Activated CD4-positive, alpha-beta memory T cell treated with anti-CD3 and anti-CD28 coated beads, Interleukin-2, amount 10 ng/mL, durations not matched to agents 7 days and 5 days (primary cell): ENCODE measurements at places on chromosomes 12 and 14. TPM values are rescaled to one million over a fixed set of nuclear protein-coding genes. Genes with fewer than 3 reads are reported as not detected.
A peak's percentile ranks its signal among the peaks of the same experiment; 100 is the strongest.

DNA sequence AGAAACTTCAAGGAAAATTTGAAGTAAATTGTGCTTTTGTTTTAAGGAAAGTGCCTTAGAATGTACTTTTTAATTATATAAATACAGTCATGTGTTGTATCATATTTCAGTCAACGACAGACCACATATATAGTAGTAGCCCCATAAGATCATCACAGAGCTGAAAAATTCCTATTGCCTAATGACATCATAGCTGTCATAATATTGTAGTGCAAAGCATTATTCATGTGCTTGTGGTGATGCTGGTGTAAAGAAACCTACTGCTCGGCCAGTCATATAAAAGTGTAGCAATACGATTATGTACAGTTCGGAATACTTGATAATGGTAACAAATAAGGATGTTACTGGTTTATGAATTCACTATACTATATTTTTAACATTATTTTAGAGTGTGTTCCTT lies 198.9 kb upstream of the SLC16A7 start:
- no peak for DNase-seq

DNA sequence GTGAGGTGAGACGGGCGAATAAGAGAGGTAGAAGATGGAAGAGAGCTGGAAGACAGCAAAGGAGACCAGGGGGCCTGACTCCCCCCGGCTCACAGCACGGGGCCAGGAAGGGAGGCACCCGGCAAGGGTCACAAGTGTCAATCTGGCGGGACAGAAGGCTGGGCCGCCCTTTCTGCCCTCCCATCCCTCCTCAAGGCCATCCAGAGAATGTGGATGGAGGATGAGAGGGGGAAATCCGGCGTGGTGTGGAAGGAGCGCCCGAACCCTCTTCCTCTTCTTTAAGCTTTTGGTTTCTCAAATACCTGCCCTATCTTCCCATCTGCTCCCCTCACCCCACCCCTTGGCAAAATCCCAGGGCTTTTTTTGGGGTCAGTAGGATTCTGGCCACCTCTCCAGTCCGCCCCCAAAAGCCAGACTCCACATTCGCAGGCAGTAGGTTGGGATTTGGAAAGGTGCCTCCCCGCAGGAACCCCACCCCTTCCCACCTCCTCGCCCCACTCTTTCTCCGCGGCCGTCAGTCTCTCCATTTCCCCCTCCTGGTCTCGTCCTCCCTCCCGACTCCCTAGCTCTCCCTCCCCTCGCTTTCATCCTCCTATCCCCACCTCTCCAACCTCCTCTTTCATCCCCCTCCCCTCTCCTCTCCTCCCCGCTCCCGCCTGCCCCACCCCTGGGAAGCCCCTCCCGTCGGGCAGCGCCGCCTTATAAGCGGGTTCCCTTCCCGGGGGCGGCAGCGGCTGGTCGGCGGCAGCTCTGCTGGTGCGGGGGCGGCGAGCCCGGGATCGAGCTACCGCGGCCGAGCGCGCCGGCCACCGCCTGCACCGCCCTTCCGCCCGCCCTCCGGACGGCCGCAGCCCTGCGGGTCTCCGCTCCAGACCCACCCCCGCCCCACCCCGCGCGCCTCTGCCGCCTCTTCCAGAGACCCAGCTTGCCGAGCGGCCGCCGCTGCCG lies at the start of gene PTMS:
Gene PTMS, plus strand, starts transcription at position 730 of the 948 bp plus-strand sequence. CDS start 343 bp downstream, outside the sequence.
- DNase-seq, result no peak

DNA sequence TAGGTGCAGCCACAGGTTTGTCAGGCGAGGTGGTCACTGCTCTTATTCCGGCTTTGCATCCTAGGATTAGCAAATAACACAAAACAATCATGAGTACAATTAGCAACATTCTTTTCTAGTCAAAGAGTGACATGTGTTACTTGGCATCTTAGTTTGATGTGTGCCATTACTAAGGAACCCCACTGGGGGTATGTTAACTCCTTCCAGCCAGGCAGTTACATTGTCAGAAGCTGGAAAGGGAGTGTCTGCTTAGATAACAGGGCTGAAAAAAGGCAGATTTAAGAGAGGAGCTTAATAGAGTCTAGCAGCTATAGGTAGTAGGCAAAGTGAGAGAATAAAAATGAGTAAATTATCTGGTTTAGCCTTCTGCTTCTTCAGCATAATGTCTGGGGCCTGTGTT lies 30.5 kb upstream of the METAP2 start:
- no peak for DNase-seq

GRCh38 chr12:53984901-53985691 lies at the start of gene HOXC10:
Gene HOXC10, plus strand, starts transcription at chr12:53985146. Its CDS starts 114 bp downstream, at chr12:53985260.
- DNase-seq, result peak; percentile 88

DNA sequence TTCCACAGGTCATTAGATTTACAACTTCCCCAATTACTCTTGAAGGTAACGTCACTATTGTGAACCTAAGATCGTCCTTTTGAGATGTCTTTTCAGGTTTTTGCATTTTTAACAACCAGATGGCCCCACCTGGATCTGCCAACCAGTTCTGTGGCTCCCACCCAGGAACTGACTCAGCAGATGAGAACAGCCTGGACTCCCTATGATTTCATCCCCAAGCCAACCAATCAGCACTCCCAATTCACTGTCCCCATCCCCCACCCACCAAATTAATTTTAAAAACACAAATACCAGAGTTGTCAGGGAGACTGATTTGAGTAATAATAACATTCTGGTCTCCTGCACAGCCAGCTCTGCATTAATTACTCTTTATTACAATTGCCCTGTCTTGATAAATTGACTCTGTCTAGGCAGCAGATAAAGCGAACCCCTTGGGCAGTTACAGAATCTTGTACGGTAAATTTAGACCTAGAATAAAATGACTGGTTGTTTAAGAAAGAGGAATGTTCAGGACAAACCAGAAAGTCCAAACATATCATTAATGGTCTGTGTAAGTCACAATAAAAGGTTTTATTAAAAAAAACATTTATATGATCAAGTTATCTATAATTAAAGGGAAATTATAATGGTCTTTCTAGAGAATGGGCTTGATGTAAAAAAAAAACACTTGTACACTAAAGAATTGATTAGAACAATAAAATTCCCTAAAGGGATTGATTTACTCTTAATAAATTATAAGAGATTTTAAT lies 55.8 kb downstream of the COX16 start:
- DNase-seq, result no peak

DNA sequence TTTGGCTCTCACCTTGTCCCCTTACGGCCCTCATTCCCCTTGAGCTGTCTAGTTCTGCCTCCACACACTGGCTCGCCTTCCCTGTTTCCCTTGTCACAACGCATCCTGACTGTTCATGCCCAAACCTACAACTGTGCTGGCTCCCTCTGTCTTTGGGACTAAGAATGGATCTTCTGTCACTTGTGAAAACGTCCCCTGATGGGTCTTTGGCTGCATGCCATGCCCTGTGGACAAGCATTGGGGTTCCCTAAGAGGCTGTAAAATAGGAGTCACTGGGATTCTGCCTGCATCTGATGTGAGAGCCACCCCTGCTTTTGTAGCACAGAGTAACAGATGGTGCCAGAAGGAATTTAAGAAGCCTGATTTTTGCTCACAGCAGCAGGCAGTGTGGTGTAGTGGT lies 285.3 kb upstream of the CRY1 start:
- no peak for DNase-seq

GALNT8 gene
- total RNA-seq, result 1.8 TPM

DNA sequence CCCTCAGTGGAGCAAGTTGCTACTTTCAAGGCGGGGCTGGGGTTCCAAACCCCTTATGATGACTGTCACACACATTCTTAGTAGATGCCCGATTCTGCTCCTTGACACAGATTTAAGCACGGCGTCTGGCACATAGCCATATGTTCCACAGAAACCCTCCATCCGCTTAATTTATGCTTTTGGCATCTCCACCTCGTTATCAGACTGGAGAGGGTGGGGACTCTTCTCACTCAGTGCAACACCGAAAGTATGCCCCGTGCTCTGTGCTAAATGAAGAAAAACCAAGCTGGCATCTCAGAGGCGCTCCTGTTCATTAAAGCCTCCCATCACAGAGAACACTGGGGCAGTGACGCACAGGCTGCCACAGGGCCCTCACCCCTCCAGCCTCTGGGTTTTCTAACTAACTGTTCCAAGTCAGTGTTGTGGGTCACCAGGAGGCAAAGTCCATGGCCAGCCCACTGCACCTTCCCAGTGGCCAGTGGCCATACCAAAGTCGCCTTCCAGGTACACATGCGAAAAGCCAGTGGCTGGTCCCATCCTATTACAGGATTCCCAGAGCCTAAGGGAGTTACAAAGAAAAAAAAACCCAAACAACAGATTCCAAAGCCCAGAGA lies 27.3 kb downstream of the CCDC88C start:
- DNase-seq, result no peak

DNA sequence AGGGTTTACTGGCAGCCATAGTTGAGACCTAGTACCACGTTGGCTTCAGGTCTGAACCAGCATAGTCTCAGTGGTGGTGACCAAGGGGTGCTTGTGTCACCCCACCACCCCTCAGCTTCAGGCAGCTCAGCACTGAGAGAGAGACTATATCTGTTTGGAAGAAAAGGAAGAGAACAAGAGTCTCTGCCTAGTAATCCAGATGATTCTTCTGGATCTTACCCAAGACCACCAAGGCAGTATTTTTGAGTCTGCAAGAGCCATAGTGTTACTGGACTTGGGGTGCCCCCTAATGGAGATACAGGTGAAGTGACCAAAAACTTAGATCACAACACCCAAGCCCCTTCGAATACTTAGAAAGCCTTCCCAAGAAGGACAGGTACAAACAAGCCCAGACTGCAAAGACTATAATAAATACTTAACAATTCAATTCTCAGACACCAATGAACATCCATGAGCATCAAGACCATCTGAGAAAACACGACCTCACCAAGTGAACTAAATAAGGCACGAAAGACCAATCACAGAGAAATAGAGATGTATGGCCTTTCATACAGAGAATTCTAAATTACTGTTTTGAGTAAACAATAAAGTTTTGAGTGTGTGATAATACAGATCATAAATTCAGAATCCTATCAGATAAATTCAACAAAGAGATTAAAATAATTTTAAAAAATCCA lies 107.0 kb downstream of the HELB start:
- DNase-seq, result peak; percentile 40

KRT78 gene
- total RNA-seq, result not detected

DNA sequence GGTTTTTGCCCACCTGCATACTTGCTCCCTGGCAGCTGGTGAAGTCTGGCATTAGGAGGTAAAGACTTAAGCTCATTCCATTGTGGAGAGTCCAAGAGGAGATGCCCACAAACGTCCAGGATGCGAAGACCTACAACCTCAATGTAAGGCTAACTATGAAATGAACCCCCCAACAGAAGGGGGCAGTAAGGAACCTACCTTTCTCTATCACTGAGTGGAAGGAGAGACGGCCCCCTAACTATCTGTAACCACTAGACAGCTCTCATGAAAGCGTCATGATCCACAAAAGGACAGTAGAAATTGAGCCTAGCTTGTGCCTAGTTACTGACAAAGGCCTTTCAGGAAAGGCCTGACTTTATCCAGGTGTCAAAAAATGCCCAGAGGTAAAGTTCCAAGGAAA lies 55.3 kb downstream of the ZFYVE21 start:
- no peak for DNase-seq

GRCh38 chr12:95736631-95737030 lies 53.9 kb downstream of the NTN4 start:
- DNase-seq, result no peak

DNA sequence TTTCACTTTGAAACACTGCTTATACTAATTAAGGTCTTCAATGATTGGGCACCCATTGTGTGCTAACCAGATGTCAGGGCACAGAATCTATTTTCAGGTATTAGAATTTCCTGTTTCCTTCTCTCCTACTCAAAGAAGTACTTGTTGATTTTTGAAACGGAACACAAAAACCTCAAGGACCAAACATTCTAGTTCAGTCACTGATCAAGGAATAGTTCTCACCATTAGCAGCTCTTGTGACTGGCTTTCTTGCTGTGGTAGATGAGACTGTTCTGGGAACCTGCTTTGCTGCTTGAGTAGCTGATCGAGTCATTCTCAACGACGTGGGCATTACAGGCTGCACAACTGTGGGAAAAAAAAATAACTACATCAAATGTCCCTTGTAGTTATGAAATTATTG lies 11.0 kb downstream of the DLGAP5 start:
- DNase-seq, result no peak

PNP gene
- total RNA-seq, result 210 TPM

TMX1 gene
- 58.8 TPM for total RNA-seq

NUDT14 gene
- total RNA-seq, result 23.8 TPM

DNA sequence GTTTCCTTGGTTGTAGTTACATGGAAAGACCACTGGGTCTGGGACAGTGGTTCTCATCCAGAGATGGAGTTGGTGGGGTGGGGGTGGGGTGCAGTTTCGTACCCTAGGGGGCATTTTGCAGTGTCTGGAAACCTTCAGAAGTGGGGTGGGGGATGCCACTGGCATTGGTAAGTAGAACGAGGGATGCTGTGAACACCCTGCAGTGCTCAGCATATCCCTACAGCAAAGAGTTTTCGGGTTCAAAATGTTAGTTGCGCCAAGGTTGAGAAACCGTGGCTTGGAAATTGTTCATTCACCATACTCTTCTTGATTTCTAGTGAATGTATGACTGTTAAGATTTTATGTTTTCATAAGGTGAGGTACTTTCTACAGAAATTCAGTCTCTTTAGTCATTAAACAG lies 28.7 kb downstream of the TRAF3 start:
- no peak for DNase-seq

DNA sequence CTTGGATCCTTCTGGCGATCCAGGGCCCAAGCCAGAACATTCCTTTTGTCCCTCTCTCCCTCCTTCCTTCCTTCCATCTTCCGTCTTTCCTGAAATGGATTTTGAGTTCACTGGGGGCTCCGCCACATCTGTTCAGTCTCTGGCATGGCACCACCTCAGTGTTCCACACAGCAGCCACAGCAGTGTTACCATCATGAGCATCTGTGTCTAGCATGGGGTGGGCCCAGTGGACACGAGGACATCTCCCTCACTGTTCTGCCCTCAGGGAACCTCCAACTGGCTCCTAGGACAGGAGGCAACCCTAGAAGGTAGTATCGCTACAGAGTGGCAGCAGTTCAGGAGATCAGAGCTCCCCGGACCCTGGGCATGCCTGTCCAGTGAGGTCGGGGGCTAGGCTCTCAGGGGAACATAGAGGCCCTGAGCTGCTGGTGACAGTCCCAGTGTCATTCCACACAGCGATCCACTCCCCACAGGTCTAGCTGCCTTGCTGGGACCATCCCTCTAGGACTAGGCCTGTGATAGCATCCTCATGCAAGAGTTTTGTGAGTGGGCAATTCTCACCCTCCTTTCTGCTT lies 59.0 kb downstream of the GALNT16 start:
- peak; percentile 12 for DNase-seq

DNA sequence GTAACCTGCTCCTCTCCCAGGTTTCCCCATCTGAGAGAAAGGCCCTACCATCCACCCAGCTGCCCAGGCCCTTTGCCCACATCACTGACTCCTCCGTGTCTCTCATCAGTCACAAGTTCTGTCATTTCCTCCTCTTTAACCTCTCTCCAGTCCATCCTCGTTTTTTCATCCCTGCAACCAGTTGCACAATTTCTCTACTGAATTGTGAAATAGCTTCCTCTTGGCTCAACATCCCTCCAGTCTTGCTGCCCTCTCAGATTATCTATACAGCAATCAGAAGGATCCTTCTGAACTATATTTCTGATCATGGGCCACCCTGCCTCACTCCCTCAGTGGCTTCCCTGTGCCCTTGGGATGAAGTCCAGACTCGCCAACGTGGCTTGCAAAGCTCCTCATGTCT lies 6.8 kb downstream of the FAM161B start:
- no peak for DNase-seq

SLC25A21 gene
- total RNA-seq, result not detected

GRCh38 chr12:7197841-7198240 lies 8.4 kb downstream of the PEX5 start:
- no peak for DNase-seq

MDGA2 gene
- total RNA-seq, result not detected
